ENCODE measurements at places on chromosomes 3 and 15. TPM values are rescaled to one million over a fixed set of nuclear protein-coding genes. Genes with fewer than 3 reads are reported as not detected.

DNA sequence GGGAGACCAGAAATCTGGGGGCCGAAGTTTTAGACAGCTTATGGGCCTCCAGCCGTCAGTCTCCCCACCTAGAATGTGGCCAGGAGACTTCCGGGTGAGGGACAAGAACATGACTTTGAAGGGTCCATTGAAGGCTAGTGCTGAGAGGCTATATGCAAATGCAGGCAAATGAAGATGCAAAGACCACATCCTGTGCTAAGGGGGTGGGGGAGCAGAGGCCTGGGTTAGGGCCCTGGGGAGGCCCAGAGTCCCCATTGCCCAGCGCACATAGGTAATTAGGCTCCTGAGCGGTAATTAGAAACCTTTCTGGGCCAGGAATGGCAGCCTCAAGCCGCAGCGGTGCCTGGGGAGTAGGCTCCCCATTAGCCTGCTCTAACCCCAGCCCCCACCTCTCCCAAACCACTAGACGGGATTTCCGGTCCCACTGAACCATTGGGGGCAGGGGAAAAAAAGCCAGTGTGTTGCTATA, 6.8 kb downstream of the CSK start:
- DNase-seq: no peak

DNA sequence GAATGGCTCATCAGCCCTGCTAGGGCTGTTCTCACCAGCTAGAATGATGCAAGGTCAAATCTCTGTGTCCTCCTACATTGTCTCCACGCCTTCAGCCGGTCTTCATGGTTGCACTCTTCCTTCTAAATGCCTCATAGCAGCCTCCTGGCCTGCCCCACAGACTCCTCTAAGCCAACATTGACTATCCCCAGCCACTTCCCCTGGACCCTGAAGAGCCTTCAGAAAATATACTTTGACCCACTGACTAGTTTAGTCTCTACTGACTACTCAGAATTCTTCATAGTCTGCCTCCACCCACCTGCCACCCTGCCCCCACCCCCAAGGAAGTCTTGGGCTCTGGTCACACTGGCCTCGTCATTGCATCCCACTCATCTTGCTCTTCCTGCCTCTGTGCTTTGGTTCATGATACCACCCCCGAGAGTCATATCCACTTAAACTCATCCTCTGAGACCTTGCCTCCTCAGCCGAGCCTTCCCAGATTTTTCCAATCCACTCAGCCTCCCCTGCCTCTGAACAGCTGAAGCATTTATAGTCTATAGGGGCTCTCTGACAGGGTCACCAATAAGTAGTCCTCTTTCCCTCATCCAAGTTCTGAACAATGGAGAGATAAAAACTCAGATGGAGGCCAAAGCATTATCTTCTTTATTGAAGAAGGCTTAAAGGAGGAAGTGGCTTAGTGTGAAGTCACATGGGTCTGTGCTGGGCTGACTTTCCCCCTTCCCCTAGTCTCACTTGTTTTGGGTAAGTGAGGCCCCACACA, 9.5 kb upstream of the DOCK3 start:
- no peak for DNase-seq

DNA sequence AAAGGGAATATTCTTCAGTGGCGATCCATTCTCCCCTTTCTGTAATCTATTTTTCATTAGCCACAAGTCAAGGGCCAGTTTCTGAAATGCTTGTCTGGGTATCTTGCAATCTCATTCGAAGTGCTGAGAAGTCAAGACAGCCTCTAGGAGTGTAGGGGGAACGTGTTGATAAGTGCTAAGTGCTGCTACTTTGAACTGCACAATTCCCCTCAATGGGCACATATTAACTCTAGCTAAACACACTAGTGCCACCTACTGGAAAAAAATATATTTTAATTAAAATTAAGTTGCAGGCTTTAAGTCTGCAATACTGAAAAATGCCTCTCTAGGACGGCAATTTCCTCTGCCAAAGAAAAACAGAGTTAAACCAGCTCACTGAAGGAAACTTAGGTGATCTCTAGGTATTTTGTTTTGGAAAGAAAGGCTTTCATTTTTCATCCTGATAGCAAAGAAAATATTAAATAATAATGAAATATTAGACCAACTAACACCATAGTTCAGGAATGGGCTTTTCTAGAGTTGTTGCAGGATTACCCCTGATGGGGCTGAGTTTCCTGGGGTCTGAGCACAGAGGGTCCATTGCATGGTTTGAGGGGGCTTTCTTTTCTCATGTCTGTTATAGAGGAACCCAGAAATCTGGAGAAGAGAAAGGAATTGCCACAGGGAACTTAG, 181.9 kb upstream of the KBTBD8 start:
- DNase-seq: peak; percentile 69

GRCh38 chr3:40019376-40019775, 210.0 kb downstream of the MYRIP start:
- no peak for DNase-seq

DNA sequence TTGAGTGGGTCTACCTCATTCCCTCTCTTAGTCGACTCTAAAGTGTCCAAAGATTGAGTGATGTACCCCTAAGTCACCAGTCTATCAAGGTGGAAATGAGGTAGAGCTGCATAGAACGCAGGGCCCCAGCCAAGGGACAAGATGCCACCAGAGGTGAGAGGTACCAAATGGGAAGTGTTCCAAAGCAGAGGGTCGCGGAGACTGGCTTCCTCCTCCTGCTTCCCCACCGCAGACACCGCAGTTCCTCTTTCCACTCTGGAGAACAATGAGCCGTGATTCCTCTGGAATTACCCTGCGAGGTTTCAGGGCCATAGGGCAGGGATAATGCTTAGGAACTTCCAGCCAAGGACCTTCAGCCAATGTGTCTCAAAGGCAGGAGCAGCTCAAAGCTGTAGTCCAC, 55.8 kb downstream of the DAPK2 start:
- DNase-seq: peak; percentile 41

- no peak for DNase-seq
These were observed 26.8 kb upstream of the GP9 start for GRCh38 chr3:129033633-129034321.

GRCh38 chr15:50051811-50052419, 67.1 kb downstream of the ATP8B4 start:
- peak; percentile 63 for DNase-seq

DNA sequence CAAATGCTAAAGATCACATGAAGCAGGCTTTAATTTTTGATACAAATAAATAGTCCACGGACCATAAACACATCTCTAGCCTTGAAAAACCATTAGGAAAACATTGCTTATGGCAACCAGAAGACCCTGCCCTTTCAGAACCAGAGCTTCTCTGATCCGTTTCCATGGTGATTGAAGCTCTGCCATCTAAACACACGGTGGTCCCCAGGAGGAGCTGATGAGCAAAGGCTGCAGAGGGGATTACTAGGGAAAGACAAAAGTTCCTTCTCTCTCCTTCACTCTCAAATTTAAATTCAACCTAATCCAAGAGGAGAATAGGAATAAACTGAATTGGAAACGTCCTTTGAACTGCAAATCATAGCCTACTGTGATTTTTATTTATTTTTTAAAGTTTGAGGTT, 122.0 kb upstream of the ATP10A start:
- no peak for DNase-seq

DNA sequence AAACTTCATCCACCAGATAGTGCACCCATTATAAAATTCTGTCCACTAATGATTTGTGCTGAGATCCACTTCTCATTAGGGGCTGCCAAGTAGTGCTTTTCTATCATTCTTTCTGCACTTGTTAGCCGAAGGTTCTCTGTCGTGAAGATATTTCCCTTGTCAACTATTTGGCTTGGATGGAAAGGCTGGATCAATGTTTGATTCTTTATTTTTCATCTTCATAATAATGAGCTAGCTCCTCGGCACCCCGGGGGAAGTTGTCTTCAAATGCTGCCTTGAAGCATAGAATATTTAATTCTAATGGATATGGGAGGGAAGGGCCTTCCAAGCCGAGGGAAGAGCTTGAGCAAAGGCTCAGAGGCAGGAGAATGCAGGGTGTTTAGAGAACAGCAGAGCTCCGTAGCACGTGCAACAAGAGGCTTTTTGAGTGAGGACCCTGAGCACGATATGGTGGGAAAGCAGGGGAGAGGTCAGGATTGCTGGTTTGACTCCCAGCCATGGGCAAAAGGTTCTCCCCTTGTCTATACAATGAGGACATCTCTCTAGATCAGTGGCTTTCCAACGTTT, 16.3 kb upstream of the MUC20 start:
- DNase-seq: no peak

DNA sequence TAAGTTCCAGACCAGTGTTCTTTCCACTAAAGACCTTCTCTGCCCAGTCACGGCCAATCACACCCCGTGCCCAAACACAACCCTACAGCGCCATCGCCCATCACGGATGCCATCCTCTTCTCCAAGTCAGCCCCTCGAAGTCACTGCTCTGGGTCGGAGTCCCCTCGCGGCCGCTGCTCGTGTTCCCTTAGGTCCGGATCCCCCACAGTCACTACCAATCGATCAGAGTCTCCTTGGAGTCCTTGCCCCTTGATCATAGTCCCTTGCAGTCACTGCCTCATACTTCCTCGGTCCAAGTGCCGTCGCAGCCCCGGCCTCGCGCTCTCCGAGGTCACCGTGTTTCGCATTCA, 461 bp downstream of the PCYT1A start:
- peak; percentile 33 for DNase-seq

DNA sequence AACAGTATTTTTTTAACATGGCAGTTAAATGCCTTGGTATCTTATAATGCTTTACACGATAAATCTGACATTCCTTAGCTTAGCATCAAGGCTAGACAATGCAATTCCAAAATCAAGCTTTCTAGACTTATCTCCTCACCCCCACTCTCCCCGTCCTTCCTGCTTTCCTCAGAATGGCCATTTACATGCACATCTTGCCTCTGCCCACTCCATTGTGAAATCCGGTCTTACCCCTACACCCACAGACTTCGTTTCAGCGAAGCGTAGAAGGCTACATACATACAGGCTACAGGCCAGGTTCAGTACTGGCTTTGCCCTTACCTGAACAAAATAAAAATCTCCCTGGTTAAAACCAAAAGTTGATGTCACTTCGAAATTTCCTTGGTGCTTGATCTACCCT, 58.6 kb upstream of the SLC12A8 start:
- no peak for DNase-seq

GRCh38 chr15:43165801-43166325, 19.3 kb upstream of the CCNDBP1 start:
- DNase-seq: no peak

- DNase-seq: no peak
These were observed 85.1 kb downstream of the ZBTB20 start for GRCh38 chr3:115062009-115062408.

DNA sequence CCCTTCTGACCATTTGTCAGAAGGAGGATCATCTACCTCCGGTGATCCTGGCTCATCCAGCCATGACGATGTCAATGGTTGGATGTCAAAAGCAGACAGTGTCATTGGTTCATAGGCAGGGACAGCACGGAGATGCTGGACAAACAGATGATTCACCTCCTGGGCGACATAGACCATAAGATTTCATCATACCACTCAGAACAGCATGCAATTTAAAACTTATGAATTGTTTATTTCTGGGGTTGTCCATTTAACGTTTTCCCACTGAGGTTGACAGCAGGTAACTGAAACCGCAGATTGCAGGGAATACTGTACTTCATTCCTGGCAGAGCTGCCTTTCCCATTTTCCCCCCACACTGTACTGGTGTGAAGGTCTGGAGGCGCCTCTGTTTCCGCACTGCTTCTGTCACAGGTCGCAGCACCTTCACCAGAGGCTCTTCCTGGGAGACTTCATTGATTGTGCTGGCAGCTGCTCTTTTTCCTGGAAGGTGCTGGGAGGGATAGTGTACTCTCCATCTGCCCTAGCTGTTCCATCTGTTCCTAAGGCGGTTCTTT, 32.5 kb upstream of the TMOD3 start:
- DNase-seq: no peak

The SLCO2A1 gene
- total RNA-seq: 7.9 TPM

The PLSCR2 gene
- total RNA-seq: not detected

The MASP1 gene
- 0.40 TPM for total RNA-seq

The RARB gene
- 2.8 TPM for total RNA-seq

The ISG20 gene
- total RNA-seq: 13.5 TPM

The CPLX3 gene
- total RNA-seq: not detected

The TRPM1 gene
- total RNA-seq: not detected

The IGDCC3 gene
- total RNA-seq: not detected

The WWTR1 gene
- 142 TPM for total RNA-seq

The UTS2B gene
- 0.20 TPM for total RNA-seq

The FOXB1 gene
- total RNA-seq: not detected

The ZNF80 gene
- total RNA-seq: not detected
